ENCODE measurements at places on chromosomes 4 and X. TPM values are rescaled to one million over a fixed set of nuclear protein-coding genes. Genes with fewer than 3 reads are reported as not detected.

The ATOH1 gene
- not detected for total RNA-seq

The USP26 gene
- not detected for total RNA-seq

The PAGE5 gene
- not detected for total RNA-seq

The UCHL1 gene
- total RNA-seq, result 374 TPM

The FAM199X gene
- total RNA-seq, result 44.3 TPM

The FGF13 gene
- total RNA-seq, result 42.1 TPM

The FUNDC2 gene
- 41.6 TPM for total RNA-seq

The ZDHHC15 gene
- 8.0 TPM for total RNA-seq

The EXOC1 gene
- 77.7 TPM for total RNA-seq

The DAPP1 gene
- total RNA-seq, result 3.1 TPM
